Activated naive CD4-positive, alpha-beta T cell treated with anti-CD3 and anti-CD28 coated beads for 36 hours (primary cell): ENCODE measurements at places on chromosomes 1 and 21.

GRCh38 chr21:44831227-44831860 is 13.5 kb upstream of the SUMO3 start:
- no peak for DNase-seq

DNA sequence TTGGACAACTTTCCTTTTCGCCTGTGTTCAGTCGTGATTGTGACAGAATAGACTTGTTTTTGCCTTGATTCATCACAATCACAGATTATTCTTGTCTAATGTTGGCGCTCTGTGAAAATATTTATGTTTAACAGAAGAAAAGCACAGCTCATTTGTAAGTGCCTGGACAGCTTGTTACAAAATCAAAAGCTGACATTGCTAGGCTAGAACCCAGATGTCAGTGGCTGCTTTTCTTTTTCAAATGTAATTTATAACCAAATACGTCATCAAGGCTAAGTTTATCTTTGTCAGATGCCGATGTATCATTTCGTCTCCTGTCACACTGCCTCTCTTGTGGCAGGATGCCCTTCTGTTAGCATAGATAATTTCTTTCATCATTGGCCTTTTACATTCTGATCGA is 1227.3 kb downstream of the PLA2G4A start:
- DNase-seq = no peak

DNA sequence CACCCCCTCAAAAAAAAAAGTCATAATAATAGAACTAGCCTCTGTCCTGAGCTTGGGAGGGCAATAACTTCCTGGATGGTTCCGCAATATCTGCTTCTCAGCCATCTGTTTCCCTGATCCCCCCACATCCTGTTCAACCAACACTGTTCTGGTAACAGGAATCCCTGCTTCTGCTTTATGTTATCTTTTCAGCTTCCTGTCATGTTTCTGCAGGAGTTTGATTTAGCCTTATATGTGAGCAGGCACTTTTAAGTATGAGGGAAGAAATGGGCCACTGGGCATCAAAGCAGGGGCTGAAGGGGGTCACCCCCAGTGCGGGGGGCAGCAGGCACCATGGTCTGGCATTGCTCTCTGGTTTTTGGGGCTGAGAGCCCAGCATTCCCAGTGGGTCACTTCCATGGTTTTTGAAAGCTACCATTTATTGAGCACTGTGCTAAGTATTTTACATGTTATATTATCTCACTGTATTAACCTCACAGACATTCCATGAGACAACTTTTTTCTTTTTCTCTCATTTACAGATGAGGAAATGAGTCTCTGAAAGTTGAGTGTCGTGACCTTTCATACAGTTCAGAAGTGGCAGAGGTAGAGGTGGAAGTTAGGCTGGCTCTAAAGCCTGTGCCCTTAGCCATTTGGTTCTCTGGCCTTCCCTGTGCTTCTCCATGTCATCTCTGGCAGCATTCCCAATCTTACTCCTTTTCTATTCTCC is 61.9 kb downstream of the DNTTIP2 start:
- no peak for DNase-seq

DNA sequence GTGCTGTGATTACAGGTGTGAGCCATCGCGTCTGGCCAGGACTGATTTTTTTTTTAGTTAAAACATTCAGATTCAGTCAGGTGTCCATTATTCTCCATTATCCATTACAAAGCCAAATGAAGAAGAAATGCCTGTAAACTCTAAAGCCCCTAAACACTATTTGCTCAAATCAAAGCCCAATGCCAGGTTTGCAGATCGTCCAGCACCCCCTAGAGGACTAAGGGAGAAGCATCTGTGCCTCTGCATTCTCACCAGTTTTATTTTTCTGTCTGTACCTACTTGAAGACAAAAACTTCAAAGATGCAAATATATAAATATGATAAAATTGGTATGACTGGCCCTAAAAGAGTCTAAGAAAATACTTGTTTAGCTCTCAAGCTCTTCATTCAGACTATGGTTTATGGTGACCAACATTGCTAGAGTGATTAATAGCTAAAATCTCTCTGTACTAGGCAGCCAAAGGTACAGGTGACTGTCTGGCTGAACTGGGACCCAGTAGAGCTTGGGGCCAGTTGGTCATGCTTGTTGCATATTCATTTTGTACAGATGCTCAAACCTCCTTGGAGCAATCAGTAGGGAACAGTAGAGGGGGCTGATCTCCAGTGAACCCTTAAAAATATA is 138.4 kb downstream of the SYT2 start:
- DNase-seq = peak; percentile 56

DNA sequence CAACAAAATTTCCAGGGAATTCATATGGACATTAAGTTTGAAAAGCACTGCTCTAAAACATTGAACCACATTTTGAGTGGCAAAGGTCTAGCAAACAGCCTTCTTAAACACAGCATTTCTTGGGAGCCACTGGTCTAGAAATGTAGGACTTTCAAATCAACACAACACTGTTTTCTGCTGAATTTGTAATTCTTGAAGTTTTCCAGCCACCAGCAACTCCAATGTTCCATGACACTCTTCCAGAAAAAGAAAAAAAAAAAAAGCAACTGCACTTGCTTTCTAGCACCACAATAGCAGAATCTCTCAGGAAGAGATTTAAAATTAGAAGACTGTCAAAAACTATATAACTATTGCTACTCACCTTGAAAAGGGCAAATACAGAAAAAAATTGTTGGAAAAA is 4.5 kb downstream of the SYDE2 start:
- no peak for DNase-seq

DNA sequence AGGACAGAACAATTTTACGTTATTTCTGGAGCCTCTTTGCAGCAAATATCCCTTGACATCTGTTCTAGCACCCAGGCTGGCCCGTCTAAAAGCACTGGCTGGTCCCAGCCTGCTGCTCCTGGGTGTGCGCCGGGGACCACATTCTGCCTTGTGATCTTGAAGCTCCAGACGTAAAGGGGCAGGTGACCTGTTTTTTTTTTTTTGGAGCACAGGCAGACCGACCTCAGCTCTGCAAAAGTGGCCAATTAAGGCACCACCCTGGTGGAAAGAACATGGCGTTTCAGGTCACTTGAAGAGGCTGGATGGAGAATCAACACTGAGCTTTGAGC is 13.8 kb upstream of the CAMTA1 start:
- DNase-seq = no peak

GRCh38 chr1:34970829-34971228 is 14.3 kb downstream of the TMEM35B start:
- DNase-seq = no peak

GRCh38 chr21:14943616-14944015 is 121.2 kb downstream of the NRIP1 start:
- no peak for DNase-seq

GRCh38 chr1:36776948-36777831 is 257.1 kb downstream of the GRIK3 start:
- no peak for DNase-seq

DNA sequence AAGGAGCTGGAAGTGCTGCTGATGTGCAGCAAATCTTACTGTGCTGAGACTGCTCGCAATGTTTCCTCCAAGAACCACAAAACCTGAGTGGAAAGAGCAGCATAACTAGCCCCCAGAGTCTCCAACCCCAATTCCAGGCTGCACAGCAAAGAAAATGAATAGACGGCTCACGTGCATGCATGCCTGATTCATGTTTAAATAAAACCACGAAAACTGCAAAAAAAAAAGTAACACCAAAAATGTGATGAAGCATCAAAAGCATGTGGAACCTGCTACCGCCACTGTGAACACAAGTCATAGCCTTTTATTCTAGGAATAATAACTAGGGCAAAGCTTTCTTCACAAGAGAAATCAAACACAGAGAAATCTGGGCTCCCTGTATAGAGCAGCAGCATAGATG is 9.6 kb upstream of the TRNP1 start:
- DNase-seq = no peak

GRCh38 chr1:156864796-156865195 is 4.1 kb downstream of the NTRK1 start:
- DNase-seq = no peak

DNA sequence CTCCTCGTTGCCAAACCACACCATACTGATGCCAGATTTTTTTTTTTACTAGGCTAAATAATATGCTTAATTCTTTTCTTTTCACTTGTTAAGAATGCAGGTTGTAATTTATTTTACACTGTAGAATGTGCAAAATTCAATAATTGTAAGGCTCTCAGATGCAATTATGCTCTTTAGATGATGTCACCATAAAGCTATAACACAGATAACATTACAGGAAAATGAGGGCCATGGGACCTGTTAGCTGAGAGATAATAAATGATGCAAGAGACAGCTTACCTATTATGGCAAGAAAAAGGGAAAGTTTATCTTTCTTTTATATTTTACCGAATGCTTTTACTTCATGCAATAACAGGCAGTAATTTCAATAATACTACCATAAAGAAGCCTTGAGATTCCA is 35.4 kb downstream of the CHRM3 start:
- DNase-seq = no peak
